ENCODE measurements at places on chromosomes 5 and 9. TPM values are rescaled to one million over a fixed set of nuclear protein-coding genes. Genes with fewer than 3 reads are reported as not detected.

Gene LURAP1L
- 36.1 TPM for polyA plus RNA-seq

DNA sequence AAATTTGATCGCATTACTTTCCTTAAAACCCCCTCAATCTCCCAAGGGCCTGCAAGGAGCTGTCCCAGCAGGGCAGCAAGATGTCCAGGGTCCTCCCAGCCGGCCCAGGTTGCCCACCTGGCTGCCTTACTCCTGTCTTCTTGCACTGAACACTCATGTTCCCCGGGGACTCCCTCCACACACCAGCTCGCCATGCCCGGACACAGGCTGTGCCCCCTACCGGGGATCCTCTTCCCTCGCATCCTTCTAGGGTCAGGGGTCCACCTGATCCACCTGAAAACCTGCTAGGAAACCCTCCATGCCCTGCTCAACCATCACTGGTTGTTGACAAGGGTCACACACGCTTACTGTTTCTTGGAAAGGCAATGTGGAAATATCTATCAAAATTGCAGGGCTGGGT lies 172.0 kb upstream of the MSX2 start:
- DNase-seq = no peak

- no peak for DNase-seq
Observed at GRCh38 chr5:99088309-99088708, 159.5 kb upstream of the CHD1 start.

GRCh38 chr5:110108520-110108919 lies 418.8 kb downstream of the MAN2A1 start:
- no peak for DNase-seq

Gene PCDHGB6
- 13.1 TPM for polyA plus RNA-seq

Gene NDFIP1
- 61.3 TPM for polyA plus RNA-seq

Gene BARHL1
- not detected for polyA plus RNA-seq

- DNase-seq = no peak
Observed at GRCh38 chr5:64318175-64318574, 152.5 kb downstream of the RNF180 start.

- DNase-seq = no peak
Observed at GRCh38 chr5:93635991-93636390, 53.0 kb downstream of the NR2F1 start.

Gene WDR38
- not detected for polyA plus RNA-seq

Gene ARSI
- polyA plus RNA-seq = 27.1 TPM

DNA sequence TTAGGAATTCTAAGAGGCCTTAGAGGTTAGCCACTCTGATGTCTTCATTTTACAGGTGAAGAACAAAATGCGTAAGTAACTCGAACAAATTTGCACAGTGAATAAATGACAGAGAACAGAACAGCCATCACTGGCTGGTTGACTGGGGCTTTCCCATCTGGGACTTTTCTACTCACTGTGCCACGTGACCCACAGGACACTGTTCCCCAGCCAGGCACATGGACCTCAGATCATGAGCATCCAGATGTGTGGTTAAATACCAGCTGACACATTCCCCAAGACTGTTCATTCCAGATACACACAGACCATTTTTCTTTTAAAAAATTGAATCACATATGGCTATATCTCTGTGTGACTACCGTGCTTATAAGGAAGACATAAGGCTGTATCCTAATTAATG lies 25.8 kb upstream of the MED10 start:
- DNase-seq = no peak

DNA sequence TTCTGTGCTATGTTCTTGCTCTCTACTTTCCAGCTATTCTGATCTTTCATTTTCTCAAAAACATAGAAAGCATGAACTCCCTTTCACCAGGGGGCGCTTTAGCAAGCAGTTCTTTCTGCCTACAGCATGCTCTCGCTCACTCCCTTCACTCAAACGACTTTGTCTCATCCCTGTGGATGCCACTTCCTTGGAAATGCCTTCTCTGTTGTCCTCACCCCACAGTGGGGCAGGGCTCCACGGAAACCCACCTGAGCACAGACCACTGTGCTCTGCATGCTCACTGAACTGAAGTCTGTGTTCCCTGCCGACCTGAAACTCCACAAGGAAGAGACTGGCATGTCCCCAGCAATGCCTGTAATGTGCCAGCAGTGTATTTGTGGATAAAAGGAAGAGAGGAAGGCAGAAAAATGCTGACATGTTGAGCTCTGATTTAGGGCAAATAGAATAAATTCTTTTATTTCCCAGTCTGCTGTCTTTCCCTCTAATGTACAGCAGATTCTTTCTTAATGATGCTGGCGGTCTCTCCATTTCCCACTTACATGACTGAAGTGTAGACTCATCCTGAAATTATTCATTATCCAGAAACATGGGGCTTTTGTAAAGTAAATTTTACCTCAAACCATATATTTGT lies 4.9 kb upstream of the ROR2 start:
- DNase-seq = peak; percentile 86

- DNase-seq = peak; percentile 71
Observed at GRCh38 chr5:32531885-32532520, 53.4 kb upstream of the SUB1 start.

GRCh38 chr5:159944056-159944600 lies 27.8 kb downstream of the ADRA1B start:
- DNase-seq = no peak

Gene EIF4EBP3
- polyA plus RNA-seq = 6.6 TPM

Gene DDX4
- not detected for polyA plus RNA-seq

DNA sequence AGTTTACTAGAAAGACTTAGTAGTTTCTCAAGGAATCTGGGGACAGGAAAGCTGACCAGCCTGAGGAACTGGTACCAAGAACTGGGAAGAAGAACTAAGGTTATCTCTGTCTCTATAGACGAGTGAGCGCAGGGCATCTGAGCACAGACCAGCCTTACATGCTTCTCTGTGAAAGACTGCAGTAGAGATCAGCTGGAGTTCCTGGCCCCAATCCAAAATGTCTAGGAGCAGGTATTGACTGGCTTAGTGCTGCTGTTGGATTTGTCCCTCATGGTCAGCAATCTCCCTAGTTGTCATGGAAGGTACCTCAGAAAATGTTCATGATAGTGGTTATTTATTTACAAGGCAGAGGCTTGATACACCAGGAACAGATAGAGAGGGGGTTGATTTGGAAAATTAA lies 13.3 kb downstream of the NUP214 start:
- DNase-seq = no peak

Gene PCDHA9
- 0.57 TPM for polyA plus RNA-seq

- no peak for DNase-seq
Observed at GRCh38 chr5:153796527-153796926, 242.2 kb downstream of the FAM114A2 start.

Gene C9orf78
- polyA plus RNA-seq = 47.9 TPM

- no peak for DNase-seq
Observed at GRCh38 chr5:73152411-73153388, 20.3 kb upstream of the TMEM174 start.

- peak; percentile 28 for DNase-seq
Observed at GRCh38 chr9:91902475-91903125, 47.4 kb downstream of the ROR2 start.

- no peak for DNase-seq
Observed at GRCh38 chr5:134568761-134569695, 43.6 kb downstream of the JADE2 start.

- DNase-seq = no peak
Observed at GRCh38 chr5:141623186-141623585, 4.4 kb upstream of the DIAPH1 start.

- DNase-seq = no peak
Observed at GRCh38 chr9:15513335-15513734, 2.6 kb upstream of the PSIP1 start.

DNA sequence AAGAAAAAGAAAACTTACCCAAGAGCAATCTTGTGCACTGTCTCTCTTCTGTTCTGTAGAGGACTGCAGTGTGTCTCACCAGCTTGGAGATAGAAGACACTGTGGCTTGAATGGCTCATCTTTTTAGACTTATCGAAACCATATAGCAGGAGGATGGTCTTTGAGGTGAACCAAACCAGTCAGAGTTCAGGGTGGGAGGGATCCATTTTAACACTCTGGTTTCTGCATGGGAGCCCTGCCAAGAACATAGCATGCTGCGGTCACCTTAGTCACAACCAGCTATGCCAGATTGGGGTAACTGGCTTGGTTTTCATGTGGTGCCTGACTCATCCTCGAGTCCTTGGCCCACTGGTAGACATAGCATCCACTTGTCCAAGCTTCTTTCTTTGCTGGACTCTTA lies 135.1 kb downstream of the PAPPA start:
- no peak for DNase-seq

GRCh38 chr5:147327421-147327820 lies 92.6 kb downstream of the STK32A start:
- no peak for DNase-seq

Gene SCGB3A2
- 70.6 TPM for polyA plus RNA-seq

DNA sequence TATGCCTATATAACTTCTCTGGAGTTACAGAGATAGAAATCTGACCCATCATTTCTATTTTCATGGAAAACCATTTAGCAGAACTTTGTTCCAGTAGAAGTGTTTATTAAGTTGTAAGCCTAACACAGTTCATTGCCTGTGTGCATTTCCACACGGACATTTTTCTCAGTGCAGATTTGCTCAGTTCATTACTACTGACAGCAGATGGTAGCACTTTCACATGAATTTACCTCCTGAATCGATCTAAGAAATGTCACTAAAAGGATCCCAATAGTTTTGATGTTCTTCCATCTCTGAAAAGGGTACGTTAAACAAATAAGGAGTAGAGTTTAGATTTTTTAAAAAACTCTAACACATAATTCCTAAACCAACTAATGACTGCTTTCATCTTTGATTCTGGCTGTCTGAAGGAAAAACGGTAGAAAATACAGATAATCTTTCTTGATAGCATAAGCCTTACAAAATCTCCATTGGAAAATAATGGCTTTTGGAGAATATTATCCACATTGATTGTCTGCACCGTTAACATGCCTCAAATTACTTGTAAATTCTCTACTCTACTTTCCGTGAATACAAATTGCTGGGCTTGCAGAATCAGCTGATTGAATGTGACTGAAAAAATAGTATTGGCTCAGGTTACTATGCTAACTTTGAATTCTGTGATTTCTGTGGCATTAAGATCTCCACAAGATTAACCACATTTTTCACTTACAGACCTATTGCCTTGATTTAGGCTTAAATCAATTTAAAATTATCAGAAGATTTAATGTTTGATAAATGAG lies 33.1 kb downstream of the RPS23 start:
- DNase-seq = no peak

- peak; percentile 26 for DNase-seq
Observed at GRCh38 chr9:19934301-19934871, 145.5 kb upstream of the SLC24A2 start.

Gene IER5L
- 46.5 TPM for polyA plus RNA-seq

DNA sequence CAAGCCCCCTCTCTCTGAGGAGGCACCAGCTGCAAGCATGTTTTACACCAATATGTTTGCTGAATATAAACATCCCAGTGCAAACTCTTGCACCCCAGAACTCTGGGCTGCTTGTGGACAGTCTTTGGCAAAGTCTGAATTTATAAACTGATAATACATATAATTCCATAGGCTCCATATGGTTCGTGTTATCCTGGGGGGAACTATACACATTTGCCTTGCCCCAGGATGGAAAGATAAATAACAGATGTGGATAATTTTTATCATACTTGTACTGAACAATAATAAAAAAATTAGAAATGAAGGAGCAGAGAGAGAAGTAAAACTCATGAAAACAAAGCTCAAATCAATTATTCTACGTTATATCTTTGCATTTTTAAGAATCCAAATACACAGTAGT lies 50.6 kb upstream of the GAS1 start:
- DNase-seq = no peak

Gene ANKRD33B
- polyA plus RNA-seq = 1.5 TPM

DNA sequence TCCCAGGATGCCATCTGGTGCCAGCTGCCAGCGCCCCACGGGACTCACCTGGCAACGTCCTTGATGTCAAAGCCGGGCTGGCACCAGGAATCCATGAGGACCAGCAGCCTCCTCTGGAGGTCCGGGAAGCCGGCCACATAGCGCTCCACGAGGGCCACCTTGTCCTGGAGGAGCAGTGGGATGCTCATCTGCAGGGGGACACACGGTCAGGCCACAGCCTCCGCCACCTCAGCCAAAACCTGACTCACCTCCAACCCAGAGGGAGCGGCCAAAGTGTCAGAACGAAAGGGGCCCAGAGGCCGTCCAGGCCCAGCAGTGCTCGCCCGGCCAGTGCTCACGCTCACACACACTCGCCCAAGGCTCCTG lies 56.5 kb downstream of the EXD3 start:
- no peak for DNase-seq

Gene SCGB3A1
- not detected for polyA plus RNA-seq

Gene COL27A1
- polyA plus RNA-seq = 44.6 TPM

Gene NDST1
- polyA plus RNA-seq = 42.5 TPM

DNA sequence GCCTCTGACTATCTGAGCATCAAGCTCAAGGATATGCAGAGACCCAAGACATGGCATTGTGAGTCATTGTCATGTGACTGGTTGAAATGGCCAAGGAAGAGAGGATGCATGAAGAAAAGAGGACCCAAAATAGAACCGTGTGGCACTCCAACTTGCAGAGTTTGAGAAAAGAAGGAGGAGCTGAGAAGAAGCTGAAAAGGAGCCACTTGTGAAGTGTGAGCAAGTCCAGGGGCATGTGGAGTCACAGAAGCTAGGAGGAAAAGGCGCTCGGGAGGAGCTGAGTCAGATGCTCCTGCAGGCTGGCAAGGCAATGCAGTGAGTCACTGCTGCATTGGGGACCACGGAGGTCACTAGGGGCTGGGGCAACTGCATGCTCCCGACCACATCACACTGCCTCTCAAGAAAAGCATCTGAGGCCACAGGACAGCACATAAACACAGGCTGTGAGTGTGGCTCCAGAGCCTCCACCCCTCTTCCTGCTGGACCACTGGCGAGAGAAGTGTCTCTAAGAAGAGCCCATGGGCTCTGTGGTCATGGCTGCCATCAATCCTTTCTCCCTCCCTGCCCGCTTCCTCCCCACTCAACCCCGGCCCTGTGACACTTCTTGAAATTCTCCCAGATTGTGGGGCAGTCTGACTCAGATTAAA lies 197.6 kb downstream of the DRD1 start:
- DNase-seq = peak; percentile 63

DNA sequence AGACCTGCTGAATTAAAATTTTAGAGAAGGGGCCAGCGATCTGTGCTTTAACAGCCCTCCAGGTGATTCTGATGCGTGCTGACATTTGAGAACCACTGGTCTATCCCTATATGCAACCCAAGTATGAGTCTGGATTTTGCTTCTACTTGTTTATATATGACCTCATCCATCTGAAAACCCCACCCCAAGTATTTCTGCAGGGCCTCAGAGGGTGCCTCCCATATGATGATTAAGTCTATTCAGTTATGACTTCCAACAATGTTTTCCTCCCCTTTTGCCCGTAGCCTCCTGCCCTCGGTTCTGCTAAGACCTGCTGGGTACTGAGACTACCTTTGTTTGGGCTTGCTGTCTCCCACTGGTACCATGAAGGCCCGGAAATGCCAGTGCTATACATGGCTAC lies 376.0 kb upstream of the SMARCA2 start:
- no peak for DNase-seq

GRCh38 chr9:27162045-27162444 lies 53.0 kb downstream of the TEK start:
- DNase-seq = peak; percentile 8

DNA sequence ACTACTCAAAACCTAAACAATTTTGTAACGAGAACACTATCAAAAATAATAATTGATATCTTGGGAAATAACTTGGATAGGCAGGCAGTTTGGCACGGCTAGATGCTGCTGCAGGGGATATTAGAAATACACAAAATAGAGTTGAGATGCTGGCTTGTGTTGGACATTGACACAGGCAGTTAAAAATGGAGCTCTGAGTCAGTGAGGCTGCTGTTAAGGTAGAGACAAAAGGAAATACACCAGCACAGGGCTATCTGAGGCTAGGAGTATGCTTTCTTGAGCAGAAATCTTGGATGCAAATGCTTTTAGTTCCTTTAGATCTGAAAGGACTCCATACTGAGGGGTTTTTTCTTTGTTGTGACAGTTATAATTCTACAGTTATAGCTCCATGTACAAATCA lies 16.6 kb downstream of the TENT2 start:
- no peak for DNase-seq

Gene ODF2
- polyA plus RNA-seq = 25.4 TPM

Gene CRHBP
- polyA plus RNA-seq = 0.77 TPM

Gene LCN1
- 0.63 TPM for polyA plus RNA-seq

Data from hepatocyte (in vitro differentiated cells).